ENCODE measurements at places on chromosomes 3 and 15. TPM values are rescaled to one million over a fixed set of nuclear protein-coding genes. Genes with fewer than 3 reads are reported as not detected.
A peak's percentile ranks its signal among the peaks of the same experiment; 100 is the strongest.

DNA sequence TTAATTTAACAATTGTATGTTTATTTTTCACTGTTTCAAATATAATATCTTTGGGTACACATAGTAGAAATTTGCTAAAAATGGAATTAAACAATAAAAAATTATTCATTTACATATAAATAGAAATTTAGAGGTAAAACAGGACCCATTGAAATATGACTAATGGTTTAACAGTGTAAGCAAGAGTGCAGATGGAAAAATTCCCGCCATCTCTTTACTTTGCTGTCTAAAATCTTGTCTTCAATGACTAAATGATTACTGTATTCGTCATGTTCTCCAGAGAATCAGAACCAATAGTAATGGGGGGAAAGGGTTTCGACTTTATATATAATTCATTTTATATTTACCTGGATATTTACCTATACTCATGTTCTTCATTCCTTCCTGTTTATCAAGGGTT lies 163.1 kb downstream of the IL1RAP start:
- no peak for DNase-seq

- DNase-seq, result peak; percentile 93
Measured at GRCh38 chr3:50195501-50196252, 4.3 kb downstream of the GNAT1 start.

- no peak for DNase-seq
Measured at GRCh38 chr3:56825567-56826438, 24.1 kb upstream of the ARHGEF3 start.

- DNase-seq, result no peak
Measured at GRCh38 chr3:123094516-123095313, 27.9 kb downstream of the PDIA5 start.

- no peak for DNase-seq
Measured at GRCh38 chr15:57780471-57780870, 74.0 kb downstream of the POLR2M start.

GRCh38 chr3:177693616-177694264 lies 496.5 kb upstream of the TBL1XR1 start:
- no peak for DNase-seq

GRCh38 chr15:70234256-70234905 lies 136.7 kb upstream of the TLE3 start:
- no peak for DNase-seq

GRCh38 chr3:137588871-137589270 lies 175.2 kb upstream of the SOX14 start:
- no peak for DNase-seq

DNA sequence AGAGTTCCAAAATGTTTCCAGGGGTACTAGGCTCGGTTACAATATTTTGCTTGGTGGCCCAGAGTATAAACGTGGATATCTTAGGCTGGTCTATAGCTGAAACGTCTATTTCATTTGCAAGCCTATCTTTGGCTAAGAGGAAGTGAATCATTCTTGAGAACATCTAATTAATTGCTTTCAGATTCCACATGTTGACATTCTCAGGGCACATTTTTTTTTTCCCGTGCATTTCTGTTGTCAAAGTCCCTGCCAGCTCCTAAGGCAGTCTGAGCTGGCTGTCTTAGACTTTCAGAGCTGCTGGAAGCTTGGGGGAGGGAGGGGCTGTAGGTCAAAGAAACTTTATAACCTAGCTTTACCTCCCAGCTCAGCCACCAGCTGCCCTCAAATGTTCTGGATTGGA lies 23.2 kb upstream of the LAMP3 start:
- no peak for DNase-seq

DNA sequence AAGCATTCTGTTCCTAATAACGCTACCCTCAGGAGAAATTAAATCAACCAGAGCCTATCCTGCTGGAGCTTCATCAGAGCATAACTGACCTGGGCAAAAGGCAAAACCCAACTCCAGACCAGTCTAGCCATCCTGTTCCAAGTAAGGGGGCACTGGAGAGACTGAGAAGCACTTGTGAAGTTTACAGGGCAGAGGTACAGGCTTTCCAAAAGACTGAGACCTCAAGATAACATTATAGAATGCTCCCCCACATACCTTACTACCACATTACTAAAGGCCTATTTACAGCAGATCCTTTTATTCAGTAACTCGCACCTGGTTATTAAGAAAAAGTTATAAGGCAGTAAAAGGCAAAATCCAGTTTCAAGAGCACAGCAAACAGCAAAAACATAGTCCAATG lies 35.5 kb downstream of the RFX7 start:
- no peak for DNase-seq

- DNase-seq, result no peak
Measured at GRCh38 chr3:48686538-48687219, 964 bp upstream of the NCKIPSD start.

DNA sequence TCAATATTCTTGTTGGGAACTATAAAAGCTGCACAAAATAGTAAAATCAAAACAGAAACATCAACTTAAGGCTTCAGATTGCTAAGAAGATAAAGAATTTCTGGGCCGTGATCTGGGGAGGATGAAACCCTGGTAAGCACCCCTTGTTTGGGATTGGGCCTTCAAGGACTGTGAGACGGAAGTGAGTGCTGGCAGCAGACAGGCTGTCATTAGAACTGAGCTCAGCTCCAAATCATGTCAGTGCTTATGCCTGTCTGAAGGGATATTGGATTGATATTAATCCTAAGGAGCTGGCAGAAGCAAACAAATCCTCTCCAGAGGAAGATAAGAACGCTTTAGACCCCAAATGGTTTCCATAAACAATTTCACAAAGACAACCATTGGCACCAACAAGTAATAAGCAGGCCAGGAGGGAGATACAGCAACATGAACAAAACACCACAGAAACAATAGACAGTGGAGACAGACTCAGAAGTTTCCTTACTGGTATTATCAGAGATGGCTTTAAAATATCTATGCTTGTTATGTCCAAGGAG lies 72.6 kb upstream of the CTXND1 start:
- no peak for DNase-seq

DNA sequence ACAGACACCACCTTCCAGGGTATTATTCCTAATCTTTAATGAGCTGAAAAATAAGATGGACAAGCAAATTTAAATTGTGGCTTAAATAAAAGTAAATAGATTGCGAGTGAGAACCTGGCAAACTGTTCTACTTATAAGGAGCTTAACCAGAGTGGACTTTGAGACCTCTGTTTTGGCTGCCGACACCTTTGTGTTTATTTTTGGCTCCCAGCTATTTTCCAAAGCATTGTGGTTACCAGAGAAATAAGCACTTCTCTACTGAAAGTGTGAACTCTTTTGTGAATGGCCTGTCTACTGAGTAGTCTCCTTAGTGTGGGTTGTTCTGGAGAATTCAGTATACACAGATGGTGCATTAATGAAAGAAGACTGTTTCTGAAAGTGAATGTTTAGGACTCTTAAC lies 109.4 kb downstream of the ATP8B4 start:
- peak; percentile 52 for DNase-seq

DNA sequence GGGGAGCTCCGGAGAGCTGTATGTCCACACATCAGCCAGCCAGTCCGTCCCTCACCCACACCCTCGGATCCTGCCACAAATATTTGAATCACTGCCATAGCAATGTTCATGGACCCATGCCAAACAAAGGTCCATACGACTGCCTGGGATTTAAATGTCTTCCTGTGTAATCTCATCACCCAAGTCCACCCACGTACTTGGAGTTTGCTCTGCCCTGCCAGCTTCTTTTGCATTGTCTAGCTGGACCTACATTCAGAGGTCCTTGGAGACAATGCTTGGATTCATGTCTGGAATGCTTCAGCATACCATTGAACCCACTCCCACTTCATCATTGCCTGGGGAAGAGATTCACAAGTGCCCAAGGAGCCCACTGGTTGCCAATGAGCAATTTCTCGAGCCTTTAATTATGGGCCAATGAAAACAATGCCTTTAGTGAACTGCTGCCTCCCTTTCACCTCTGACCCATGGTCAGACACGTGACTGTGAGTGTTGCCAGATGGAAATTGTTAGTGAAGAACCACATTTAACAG lies 90.4 kb upstream of the PHLDB2 start:
- peak; percentile 66 for DNase-seq

DNA sequence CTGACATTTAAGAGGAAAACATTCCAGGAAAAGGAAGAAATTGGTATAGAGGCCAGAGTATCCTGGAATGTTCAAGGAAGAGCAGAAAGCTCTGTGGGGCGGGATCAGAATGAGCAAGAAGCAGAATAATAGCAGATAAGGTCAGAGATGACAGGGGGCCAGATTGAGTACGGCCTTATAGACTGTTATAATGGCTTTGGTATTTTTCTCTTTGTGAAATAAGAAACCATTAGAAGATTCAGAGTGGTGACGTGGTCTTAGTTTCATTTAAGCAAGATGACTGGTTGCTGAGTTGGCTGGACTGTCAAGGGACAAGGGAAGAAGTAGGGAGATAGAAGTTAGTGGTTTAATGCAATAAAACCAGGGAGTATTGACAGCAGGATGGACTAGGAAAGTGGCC lies 218.3 kb upstream of the SOX2 start:
- DNase-seq, result no peak

DNA sequence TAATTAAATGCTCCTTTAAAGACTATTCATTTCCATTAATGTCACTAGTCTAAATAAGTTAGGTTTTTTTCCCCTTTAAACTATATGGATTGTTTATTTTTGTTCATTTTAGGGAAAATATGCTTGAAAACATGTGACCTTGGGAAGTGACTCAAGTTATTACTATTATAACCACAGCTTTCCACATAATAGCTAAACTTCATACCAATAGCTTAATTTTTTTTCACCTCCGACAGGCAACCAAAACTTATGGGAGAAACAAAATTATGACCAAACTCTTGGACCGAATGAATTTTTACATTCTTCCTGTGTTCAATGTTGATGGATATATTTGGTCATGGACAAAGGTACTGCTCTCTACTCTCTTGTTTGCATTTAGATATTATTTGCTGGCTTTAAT lies 16.2 kb downstream of the CPA3 start:
- no peak for DNase-seq

- DNase-seq, result no peak
Measured at GRCh38 chr3:186988806-186989205, 58.5 kb downstream of the ST6GAL1 start.

DNA sequence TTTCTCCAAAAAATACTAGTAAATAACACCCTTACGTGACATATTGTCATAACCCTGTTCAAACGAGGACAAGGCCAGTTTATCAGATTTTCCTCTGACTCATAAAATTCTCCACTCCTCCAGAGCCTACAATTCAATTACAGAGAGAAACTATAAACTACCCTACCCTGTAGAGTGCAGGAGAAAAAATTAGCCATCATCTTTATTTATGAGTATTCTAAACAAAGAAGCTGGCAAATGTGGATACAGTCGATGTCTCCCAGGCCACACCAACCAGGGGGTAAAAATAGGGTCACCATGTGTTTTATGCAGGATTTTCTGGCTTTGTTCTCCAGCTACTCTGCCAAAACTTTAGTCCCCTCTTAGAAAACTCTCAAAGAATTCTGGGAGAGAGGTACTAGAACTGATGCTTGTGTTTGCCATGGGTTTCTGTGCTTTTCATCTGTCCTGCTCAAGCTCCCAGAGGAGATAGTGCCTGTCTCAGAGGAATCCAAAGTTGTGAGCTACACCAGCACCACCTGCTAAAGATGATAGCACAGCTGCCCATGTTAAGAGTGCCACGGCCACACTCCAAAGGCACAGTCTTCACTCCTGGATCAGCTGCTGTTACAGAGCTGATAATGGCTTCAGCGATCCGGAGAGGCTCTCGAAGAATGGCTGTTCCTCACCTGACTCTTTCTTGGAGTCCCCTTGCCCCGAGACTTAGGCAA lies 150.2 kb downstream of the IMPG2 start:
- no peak for DNase-seq

DNA sequence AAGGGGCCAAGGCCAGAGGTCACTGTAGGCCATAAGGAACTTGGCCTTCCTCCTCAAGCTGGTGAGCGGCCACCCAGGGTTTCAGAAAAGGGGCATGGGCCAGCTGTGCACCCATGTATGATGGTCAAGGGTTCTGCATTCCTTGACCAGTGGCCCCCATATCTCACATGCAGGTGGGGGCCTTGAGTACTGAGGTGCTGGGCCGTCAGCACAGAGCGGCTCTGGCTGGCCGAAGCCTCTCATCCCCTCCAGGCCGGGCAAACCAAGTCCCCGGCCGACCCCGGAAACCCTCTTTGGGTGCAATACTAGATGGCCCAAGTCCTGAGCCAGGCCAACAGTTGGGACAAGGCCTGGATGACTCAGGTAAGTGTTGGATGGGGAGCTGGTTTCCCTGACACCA lies 9.5 kb downstream of the ALG3 start:
- DNase-seq, result no peak

DNA sequence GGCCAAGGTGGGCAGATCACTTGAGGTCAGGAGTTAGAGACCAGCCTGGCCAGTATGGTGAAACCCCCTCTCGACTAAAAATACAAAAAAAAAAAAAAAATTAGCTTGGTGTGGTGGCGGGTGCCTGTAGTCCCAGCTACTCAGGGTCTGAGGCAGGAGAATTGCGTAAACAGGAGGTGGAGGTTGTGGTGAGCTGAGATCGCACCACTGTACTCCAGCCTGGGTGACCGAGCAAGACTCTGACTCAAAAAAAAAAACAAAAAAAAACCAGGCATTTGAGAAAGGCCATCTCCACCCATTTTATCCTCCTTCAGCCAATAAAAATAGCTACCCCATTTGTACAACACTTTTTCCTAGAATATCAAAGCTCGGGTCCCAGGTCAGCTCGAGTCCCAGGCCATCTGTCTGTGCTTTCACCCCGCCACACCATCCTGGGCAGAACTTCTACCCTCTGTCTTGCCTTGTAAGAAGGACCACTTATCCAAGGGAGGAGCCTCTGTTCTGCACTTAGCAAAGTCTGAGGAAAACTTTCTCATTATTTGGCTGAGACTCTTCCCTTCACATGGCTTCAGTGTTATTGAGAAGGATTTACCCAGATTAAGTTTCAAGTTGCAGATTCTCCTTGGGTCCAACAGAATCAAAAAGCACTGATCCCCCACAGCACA lies 99.1 kb downstream of the MESD start:
- DNase-seq, result no peak

GRCh38 chr3:37953226-37953625 lies 37.4 kb upstream of the VILL start:
- no peak for DNase-seq

DNA sequence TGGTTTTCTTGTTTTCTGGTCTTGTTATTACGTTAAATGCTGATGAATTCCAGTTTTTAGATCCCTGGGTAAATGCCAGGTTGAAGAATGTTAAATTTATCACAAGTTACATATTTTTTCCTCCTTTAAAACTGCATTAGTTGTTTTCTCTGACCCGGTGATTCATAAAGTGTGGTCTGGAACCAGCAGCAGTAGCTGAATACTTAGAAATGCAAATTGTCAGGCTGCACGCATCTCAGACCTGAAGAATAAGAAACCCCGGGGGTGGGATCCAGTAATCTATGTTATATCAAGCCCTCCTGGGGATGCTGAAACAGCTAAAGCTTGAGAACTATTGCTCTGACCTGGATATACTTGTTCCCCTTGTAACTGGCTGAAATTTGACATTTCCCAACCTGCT lies 69.1 kb downstream of the PEX5L start:
- DNase-seq, result no peak

- peak; percentile 90 for DNase-seq
Measured at GRCh38 chr3:127544192-127544802, 46.2 kb downstream of the TPRA1 start.

GRCh38 chr3:183857863-183858262 lies 26.8 kb downstream of the PARL start:
- no peak for DNase-seq

The UBA5 gene
- 28.4 TPM for total RNA-seq

The NR2E3 gene
- total RNA-seq, result 0.33 TPM

The HRG gene
- total RNA-seq, result 324 TPM

The ITIH1 gene
- 1,331 TPM for total RNA-seq

The LSAMP gene
- 0.28 TPM for total RNA-seq

The ADAMTSL3 gene
- 17.8 TPM for total RNA-seq

The ADAMTS9 gene
- total RNA-seq, result 0.81 TPM

The THAP10 gene
- total RNA-seq, result 0.93 TPM

The RASGRF1 gene
- not detected for total RNA-seq

The MEX3B gene
- total RNA-seq, result 0.43 TPM
